Cardiac septum (tissue), 1 donor: ENCODE measurements at places on chromosomes 11 and 22. TPM values are rescaled to one million over a fixed set of nuclear protein-coding genes. Genes with fewer than 3 reads are reported as not detected.

GRCh38 chr11:126575849-126576248 lies 220.4 kb downstream of the ST3GAL4 start:
- no peak for DNase-seq

- DNase-seq: no peak
Observed at GRCh38 chr11:44689265-44689664, 37.5 kb upstream of the TSPAN18 start.

MS4A3 gene
- total RNA-seq: 0.57 TPM

OR10A2 gene
- not detected for total RNA-seq

KCNK7 gene
- 1.5 TPM for total RNA-seq

C1QTNF5 gene
- total RNA-seq: 33.8 TPM

DNA sequence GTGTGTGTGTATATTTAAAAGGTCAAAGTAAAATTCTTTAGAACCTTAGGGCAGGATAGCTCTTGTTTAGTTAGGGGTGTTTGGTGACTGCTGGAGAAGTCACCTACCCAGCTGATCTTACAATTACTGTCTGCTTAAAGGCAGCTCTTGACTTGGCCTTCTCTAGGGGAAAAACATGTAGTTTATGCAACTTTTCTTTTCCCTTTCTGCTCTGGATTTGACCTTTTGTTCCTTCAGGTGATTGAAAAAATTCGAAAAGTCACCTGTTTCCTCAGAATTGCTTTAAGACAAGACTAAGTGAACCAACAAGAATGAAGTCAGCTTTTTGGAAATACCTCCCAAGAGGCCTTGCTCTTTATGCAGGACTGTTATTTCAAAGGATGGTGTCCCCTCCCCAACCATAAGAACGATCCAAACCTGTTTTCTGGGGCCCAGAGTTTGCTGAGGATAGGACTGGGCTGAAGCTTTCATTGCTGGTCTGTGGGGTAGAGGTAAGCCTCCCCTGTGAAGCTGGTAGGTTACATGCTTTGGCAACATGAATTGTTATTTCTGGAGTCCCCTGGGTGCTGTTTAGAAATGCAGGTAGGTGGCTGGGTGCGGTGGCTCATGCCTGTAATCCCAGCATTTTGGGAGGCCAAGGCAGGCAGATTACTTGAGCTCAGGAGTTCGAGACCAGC lies 111.2 kb downstream of the PTPRJ start:
- DNase-seq: no peak

FXYD6 gene
- total RNA-seq: 28.0 TPM

DNA sequence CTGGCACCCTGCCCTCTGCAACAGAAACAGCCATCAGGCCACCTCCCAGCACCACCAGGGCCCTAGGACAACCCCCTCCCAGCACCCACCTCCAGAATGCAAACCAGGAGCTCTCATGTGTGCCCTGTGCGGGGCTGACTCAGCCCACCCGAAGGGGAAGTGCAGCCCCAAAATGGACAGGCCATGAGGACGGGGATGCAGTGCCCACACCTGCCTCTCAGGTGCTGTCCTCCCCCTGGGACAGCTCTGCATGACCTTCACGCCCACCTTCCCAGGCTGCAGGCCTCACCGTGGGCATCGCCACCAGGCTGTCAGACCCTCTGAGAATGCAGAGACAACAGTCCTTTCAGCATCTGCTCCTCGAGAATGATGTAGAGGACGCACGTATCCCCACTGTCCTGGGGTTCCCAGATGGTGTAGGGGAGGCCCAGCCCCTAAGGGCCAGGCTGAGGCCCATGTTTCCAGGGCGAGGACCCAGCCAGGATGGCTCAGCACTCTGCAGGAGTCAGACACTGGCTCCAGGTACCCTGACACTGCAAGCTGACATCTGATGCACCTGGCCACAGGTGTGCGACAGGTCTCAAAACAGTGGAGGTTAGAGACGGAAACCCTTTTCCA lies 13.5 kb downstream of the MOB2 start:
- DNase-seq: no peak

DNA sequence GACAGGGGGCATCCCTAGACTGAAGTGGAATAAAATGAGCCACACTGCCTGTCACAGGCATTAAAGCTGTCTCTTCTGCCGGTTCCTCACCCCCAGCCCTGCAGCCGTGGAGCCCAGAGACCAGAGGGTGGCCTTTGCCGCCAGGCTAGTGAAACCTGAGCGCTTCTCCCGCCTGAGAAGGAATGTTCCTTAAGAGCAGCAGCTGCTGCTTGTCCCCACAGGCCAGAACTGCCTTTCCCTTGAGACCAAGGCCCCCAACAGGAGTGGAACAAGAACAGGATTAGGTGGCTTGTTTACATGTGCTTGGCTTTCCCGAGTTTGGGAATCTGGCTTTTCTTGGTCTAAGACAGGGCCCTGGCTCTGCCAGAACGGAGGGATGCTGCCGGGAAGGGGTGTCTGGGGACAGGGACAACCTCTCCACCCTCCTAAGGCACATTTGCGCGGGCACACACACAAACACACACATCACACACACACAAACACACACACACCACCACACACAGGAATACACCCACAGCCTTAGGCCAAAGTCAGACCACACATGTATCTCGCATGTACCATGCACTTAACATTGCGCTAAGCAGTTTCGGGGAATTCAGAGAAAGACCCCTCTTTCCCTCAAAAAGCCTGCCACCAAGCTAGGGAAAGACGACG lies 91.8 kb downstream of the FEZ1 start:
- DNase-seq: no peak

GRCh38 chr11:63592975-63593395 lies 21.2 kb downstream of the PLAAT3 start:
- DNase-seq: no peak

VSIG10L2 gene
- not detected for total RNA-seq

GRCh38 chr11:80990885-80991284 lies 1550.1 kb upstream of the TENM4 start:
- no peak for DNase-seq

MS4A8 gene
- not detected for total RNA-seq

GRCh38 chr22:22168190-22168940 lies 76.2 kb upstream of the VPREB1 start:
- no peak for DNase-seq

- no peak for DNase-seq
Observed at GRCh38 chr11:102197670-102198139, 87.5 kb downstream of the YAP1 start.

DNA sequence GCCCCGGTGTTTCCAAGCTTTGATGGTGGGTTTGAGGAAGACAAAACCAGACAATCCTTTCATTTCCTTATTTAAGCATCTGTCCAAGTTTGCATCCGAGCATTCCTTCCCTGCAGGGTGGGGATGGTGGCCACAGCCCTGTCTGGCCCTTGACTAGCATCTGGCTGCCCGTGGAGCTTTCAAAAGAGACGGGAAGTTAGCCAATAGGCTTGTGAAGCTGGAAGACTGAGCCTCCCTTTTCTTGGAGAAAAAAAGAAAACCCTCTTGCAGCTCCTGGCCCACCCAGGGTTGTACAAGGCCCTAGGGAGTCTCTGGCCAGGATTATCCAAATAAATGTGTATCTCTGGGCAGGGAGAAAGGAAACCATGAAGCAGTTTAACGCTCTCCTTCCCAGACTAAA lies 60.6 kb downstream of the MICAL2 start:
- DNase-seq: no peak

FAT3 gene
- 9.2 TPM for total RNA-seq

- no peak for DNase-seq
Observed at GRCh38 chr11:134657631-134658030, 245.6 kb upstream of the B3GAT1 start.

DNA sequence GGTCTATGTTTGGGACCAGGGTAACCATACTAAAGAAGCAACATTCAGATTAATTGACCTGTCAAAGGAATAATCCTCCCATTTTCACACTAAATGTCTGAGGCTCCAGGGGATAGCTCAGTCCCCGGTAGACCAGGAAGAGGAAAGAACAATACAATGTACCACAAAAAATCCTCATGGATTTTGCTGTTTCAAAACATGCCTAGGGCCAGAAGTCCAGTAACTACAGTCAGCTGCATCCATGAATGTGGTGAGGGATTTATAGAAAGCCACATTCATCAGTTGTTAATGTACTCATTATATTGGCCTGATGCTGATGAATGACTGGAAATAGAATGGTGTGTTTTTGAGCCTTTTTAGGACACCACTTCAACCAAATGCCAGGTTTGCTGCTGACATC lies 6.9 kb upstream of the ETS1 start:
- DNase-seq: no peak
